Esophagus mucosa (tissue), 1 donor: ENCODE measurements at places on chromosomes 12 and 14. TPM values are rescaled to one million over a fixed set of nuclear protein-coding genes. Genes with fewer than 3 reads are reported as not detected.

Gene ADAM20
- 0.80 TPM for total RNA-seq

Gene SLCO1B3
- total RNA-seq, result 1.2 TPM

Gene CBLN3
- total RNA-seq, result 0.44 TPM

Gene GALNT6
- 13.4 TPM for total RNA-seq

Gene CD27
- 0.40 TPM for total RNA-seq

GRCh38 chr14:93040443-93040842, 75.3 kb downstream of the ITPK1 start:
- ATAC-seq, result no peak

DNA sequence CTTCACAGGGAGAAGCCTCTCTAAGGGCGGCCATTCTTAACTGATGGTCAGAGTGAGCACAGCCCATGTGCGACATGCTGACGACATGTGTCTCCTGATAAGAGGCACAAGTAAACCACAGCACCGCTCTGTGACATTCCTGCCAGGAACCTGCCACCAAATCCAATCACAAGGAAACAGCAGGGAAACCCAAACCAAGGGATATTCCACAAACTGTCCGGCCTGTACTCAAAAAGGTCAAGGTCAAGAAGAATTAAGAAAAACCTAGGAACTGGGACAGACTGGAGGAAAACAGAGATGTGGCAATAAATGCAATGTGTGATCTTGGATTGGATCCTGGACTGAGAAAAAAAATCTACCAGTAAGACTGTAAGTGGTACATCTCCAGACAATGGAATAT, 91.9 kb downstream of the SYNE3 start:
- no peak for ATAC-seq

- no peak for ATAC-seq
Observed at GRCh38 chr12:105843561-105843960, 295.2 kb downstream of the NUAK1 start.

- ATAC-seq, result no peak
Observed at GRCh38 chr12:131218026-131218922, 264.6 kb downstream of the ADGRD1 start.

- no peak for ATAC-seq
Observed at GRCh38 chr12:20370014-20370386, 1.7 kb downstream of the PDE3A start.

GRCh38 chr14:24310646-24311604, at the start of gene LTB4R:
Gene LTB4R, plus strand, starts transcription at chr14:24311502. Its CDS starts 4,150 bp downstream, at chr14:24315652.
- ATAC-seq, result peak; percentile 63

DNA sequence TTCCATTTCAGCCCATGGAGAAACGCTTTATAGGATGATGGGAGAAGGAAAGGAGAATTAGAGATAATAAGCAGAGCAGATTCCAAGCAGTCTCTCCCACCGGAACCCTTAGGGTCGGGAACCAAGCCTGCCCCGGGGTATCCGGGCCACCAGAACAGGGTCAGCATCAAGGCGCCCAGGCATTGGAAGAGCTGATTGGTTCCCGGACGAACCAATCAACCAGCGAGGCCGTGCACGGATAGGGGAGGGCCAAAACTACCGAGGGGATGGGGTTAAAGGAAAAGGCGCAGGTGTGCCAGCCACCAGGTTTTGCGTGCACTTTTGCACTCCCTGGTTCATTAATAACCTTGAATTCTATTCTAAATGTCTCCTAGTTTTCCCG, 1.7 kb downstream of the PPM1H start:
- no peak for ATAC-seq

- ATAC-seq, result no peak
Observed at GRCh38 chr12:44433659-44434058, 442.5 kb downstream of the NELL2 start.

DNA sequence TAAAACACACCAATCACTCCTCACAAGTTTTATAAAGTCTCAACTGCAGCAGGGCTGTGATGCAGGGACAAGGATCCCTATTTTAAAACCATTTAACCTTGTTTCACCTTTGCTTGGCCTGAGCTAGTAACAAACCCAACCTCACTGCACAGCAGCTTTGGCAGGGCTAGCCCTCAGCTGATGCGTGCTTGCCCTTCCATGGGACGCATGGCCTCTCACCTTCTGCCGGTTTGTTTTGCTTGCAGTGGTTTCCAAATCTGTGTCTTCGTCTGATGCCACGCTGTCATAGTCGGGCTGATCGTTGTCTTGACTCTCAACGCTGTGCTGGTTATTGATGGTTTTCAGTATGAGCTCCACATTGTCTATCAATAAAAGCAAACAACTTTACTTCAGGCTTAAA, 43.3 kb downstream of the GIT2 start:
- no peak for ATAC-seq

GRCh38 chr14:96120941-96121340, 81.8 kb downstream of the C14orf132 start:
- no peak for ATAC-seq

DNA sequence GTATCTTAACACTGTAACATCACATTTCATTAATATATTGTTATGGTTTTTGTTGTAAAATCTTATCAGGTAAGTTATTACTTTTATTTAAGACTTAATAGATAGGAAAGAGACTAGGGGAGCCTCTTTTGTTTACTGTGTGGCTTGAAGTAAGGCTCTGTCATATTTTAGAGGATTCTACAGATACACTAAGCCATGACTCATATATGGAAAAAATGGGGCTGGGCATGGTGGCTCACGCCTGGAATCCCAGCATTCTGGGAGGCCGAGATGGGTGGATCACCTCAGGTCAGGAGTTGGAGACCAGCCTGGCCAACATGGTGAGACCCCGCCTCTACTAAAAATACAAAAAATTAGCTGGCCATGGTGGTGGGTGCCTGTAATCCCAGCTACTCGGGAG, 23.6 kb upstream of the NPFF start:
- peak; percentile 33 for ATAC-seq

GRCh38 chr12:53728206-53728605, 954 bp upstream of the CALCOCO1 start:
- no peak for ATAC-seq

GRCh38 chr12:111398530-111398929, 7.2 kb upstream of the SH2B3 start:
- ATAC-seq, result no peak
